ENCODE measurements at places on chromosomes 11 and 22.
A peak's percentile ranks its signal among the peaks of the same experiment; 100 is the strongest.

GRCh38 chr11:119347242-119347641 is 737 bp upstream of the MFRP start:
- no peak for DNase-seq

DNA sequence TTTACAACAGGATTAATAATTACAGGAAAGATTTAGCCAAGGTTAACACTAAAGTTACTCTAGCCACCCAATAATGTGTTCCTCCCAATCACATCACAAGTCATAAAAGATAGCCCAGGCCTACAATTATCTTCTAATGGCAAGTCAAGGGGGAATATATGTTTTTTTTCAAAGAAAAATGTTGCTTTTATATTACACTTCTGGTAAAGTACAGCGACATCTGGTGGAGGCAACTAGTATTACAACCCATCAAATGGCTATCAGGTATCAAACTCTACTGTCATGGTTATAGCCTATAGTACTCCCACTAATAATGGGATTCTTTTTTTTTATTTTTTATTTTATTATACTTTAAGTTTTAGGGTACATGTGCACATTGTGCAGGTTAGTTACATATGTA is 71.8 kb downstream of the XRRA1 start:
- no peak for DNase-seq

DNA sequence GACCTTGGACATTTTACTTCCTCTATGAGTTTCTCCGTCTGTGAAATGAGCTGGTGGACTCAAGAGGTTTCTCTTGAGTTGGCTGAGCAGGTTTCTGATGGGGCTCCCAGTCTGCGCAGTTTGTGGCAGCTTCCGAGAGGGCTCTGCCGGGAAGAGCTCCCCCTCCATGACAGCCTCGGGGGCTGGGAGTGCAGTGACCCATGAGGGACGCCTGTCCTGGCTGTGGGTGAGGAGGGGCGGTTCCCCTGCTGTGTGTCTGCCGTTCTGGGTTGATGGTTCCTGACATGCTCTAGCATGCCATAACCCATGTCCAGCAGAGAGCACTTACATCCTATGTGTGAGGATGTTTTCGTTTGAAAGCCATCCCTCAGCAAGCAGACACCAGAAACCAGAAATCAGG is 14.8 kb downstream of the CSF2RB start:
- DNase-seq, result no peak

- no peak for DNase-seq
These were observed 105.7 kb upstream of the TMEM45B start for GRCh38 chr11:129709801-129710398.

GRCh38 chr22:37822079-37822833 is 926 bp upstream of the GALR3 start:
- DNase-seq, result peak; percentile 5

- DNase-seq, result no peak
These were observed 41.6 kb downstream of the PITPNB start for GRCh38 chr22:27877501-27877900.

Measured in D721Med (cell line).